Kidney (tissue), 22 donors: ENCODE measurements at places on chromosomes 3 and 15.

GRCh38 chr3:32391643-32392535, at the start of gene CMTM7:
CMTM7 (plus strand) TSS chr3:32391853; CDS start chr3:32391907, 54 bp downstream.
- DNase-seq, result peak; percentile 89

GRCh38 chr3:69385723-69386555, at the start of gene FRMD4B:
FRMD4B (minus strand) TSS chr3:69386088; CDS start chr3:69385989, 99 bp downstream.
- DNase-seq, result peak; percentile 75

DNA sequence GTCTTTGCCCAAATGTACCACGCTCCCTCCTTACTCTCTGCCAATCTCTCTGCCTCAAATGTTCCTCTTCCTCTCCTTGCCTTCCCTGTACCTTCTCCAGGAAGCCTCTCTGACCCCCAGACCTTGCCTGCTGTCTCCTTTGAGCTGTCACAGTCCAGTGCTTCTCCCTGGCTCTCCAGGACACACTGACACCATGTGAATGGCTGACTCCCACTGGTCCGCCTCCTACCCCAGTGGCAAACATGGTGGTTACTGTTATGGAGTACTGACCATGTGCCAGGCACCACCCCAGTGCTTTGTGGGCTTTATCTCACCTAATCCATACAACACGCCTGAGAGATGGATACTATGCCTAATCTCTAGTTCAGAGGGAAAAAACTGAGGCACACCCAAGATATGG, 141.9 kb downstream of the TPRA1 start:
- DNase-seq, result no peak

DNA sequence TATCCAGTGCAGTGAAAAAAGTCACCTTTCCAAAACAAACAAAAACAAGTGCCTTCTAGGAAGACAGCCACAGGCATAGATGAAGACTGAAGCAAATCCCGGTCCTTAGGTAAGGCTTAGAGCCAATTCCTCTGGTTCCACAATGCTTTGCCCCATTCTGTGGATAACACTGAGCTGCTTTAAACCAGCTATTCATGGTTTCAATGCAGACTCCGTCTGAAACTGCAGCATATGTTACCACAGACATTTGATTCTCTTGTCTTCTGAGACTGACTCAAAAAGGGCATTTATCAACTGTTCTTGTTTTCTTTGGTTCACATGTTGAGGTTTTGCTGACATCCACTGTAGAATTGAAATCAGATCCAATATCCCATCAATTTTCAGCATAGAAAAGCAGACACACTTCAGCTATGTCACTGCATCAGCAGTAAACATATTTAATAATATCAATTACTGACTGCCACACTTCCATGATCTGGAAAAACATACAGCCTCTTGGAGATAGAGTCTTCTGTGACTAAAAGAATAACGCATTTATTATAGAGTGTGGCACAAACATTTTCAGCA, 659.3 kb downstream of the ROBO2 start:
- DNase-seq, result no peak

DNA sequence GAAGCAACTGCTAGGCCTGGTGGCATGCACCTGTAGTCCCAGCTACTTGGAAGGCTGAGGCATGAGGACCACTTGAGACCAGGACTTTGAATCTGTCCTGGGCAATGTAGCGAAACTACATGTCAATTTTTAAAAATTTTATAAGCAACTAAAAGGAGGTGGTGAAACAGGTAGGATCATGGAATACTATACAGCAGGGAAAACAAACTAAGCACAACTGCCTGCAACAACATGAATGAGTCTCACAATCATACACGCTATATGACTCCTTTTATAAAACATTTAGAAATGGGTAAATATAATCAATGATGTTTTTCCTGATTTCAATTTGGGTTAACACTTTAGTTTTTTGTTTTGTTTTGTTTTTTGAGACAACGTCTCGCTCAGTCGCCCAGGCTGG, 29.5 kb upstream of the CNBP start:
- DNase-seq, result no peak
